ENCODE measurements at places on chromosomes 3 and 15.

GRCh38 chr3:192919901-192920300, 2.2 kb upstream of the MB21D2 start:
- DNase-seq, result no peak

DNA sequence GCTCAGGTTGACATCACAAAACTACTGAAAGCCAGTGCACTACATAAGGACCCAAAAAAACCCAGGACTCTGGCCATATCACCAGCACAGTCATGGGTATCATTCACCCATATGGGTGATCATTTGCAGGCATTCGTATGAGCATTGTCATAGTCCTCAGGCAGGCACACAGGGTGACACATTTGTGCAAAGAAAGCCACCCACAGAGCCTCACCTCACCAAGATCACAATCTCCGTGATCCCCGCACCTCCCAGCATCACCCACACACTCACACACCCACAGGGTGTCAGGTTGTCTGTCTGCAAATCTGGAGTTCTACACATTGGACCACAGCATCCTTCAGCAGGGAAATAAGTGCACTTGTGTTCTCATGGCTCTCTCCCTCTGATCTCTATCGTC, 166.0 kb upstream of the LPP start:
- DNase-seq, result no peak

GRCh38 chr3:172102883-172103310, 63.5 kb downstream of the FNDC3B start:
- no peak for DNase-seq

GRCh38 chr3:94092086-94092485, 29.2 kb downstream of the NSUN3 start:
- DNase-seq, result no peak

- DNase-seq, result no peak
Measured at GRCh38 chr3:29582273-29582672, 301.4 kb downstream of the RBMS3 start.

DNA sequence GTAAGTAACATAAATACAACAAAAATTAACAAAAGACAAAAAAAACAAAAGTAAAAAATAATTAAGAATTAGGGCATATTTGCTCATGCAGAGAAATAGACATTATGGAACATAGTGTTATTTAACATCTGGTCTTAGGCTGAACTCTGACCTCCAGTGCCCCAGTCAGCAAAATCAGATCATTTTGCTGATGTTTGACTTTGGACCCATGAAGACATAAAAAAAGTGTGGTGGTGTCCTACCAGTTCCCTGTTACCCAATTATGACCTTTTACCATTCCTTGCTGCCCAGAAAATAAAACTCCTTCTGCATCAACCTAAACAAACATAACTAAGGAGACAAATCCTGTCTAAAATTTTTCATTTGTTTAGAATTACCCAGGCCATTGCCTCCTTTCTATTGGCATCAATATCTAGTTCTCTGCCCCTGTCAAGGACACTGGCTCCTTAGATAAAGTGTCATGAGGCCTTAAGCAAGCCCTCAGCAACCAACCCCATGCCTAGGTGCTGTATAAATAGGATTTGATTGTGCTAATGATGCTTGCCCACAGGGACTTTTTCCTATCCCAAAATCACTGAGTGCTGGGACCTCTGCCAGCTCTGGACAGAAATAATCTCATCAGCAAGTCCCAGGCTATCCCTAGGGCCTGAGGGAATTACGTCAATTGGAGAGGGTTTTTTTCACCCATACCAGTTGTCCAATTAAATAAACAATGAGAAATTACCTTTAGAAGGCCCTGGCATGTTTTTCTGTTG, 334.5 kb upstream of the UMPS start:
- DNase-seq, result no peak

DNA sequence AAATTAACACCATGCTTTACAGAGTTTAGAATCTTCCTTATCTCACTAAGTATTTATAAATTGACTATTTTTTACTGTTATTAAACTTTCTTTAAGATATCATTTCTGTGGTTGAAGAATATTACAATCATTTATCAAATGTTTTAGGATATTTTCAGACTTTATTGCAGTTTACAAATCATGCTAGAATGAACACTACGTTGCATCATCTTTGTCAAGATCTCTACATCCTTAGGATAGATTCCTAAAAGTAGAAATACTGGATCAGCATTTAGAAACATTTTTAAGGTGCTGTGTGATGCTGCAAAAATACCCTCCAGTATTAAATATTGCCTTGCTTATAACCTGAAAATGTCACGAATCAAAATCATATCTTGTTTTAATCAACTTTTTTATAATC, 2.5 kb upstream of the PLD1 start:
- no peak for DNase-seq
